ENCODE measurements at places on chromosomes 2 and 18.

DNA sequence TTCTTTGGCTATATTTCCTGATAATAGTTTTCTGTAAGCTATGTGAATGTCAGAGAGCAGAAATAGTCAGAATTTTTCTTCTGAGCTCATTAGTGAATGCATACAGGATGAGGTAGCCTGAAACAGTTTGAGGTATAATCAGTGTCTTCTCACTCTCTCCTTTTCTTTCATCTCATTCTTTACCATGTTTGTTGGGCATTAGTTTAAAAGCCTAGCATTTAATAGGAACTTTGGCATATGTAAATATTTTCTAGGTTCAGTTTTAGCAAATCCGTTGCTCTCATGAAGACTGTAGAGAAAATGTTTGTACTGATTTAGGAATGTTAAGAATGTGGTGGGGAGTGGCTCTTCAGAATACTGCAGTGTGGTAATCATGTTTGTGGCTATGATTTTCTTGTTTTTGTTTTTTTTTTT, 119.4 kb downstream of the PARD3B start:
- DNase-seq: no peak

GRCh38 chr2:25273985-25274535, 67.7 kb downstream of the DNMT3A start:
- no peak for DNase-seq

DNA sequence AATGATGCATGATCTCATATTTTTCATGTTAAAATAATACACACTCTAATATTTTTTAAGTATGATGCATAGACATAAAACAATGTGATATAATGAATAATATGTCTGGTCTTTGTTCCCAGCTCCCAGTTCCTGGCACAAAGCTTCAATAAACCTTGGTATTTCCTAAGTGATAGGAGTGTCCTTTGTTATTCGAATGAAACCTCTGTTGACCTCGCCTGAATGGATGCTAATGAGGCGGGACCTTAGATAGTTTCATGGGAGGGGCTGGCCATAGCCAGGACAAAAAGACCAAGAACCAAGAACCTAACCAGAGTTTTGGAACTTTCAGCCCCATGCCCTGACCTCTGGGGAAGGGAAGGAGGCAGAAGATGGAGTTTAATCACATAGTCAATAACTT, 257.7 kb upstream of the COPS8 start:
- DNase-seq: no peak

GRCh38 chr18:41790687-41791086, 164.3 kb upstream of the PIK3C3 start:
- DNase-seq: no peak

- DNase-seq: peak; percentile 72
These were observed 15.7 kb downstream of the NDUFV2 start for GRCh38 chr18:9117980-9118841.

DNA sequence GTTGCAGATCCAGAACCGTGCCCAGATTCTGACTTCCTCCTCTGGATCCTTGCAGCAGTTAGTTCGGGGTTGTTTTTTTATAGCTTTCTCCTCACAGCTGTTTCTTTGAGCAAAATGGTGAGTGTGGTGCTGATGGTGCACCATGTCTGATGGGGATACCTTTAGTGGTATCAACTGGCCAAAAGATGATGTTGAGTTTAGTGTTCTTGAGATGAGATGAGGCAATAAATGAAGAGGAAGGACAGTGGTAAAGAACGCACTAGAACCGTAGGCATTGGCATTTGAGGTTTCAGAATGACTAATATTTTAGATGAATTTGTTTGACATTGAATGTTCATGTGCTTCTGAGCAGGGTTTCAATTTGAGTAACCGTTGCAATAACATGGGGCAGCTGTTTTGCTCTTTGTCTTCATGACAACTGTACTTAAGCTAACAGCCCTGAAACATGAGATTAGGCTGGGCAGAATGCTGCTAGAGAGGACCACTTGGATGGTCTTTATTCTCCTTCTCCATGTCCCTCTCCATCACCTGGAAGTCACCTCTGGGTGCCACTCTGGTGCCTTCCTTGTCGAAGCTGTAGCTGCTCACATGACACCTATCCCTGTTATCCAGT, 3.9 kb downstream of the CTLA4 start:
- peak; percentile 82 for DNase-seq

- peak; percentile 93 for DNase-seq
These were observed 2.4 kb upstream of the MSGN1 start for GRCh38 chr2:17813742-17814473.

GRCh38 chr2:152335726-152336118, 748 bp downstream of the FMNL2 start:
- DNase-seq: no peak

- no peak for DNase-seq
These were observed 66.7 kb upstream of the LPIN2 start for GRCh38 chr18:3079653-3080052.

GRCh38 chr18:10840743-10841142, 308.6 kb downstream of the PIEZO2 start:
- DNase-seq: no peak

DNA sequence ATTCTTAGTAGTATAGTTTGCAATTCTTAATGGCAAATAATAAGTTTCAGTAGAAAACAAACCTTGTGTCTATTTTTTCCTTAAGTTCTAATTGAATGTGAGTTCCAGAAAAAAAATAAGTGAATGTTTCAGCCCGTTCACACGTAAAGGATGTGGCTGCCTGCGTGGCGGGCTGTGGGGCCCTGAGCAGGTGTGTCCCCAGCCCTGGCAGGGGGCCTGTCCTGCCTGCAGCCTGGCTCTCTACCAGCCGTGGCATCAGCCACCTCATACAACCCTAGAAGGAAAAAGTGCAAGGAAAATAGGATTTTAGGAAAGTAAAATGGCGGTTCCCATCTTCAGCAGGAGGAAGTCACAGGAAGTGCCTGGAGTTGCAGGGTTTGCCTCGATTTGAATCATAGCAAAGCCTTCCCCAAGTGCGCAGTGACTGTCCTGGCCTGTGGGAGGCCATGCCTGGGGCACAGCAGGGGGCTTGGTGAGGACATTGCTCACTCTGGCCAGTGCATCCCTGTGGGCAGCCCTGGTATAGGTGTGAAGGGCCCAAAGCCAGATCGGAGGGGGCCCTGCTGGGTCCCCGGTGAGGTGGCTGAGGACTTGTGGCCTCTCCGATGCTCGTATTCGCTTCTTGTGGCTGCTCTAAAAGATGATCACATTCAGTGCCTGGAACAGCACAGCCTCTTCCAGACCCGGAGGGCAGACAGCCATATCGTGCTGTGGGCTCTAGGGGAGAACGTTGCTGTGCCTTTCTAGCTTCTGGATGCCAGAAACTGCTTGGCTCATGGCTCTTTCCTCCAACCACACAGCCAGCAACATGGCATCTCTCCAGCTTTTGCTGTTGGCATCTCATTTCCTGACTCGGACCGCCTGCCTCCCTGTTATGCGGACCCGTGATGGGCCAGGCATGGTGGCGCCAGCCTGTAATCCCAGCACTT, 12.6 kb downstream of the DTYMK start:
- no peak for DNase-seq

GRCh38 chr2:24466871-24467870, 23.9 kb upstream of the NCOA1 start:
- no peak for DNase-seq
